Hematopoietic multipotent progenitor cell treated with erythropoietin and hydrocortisone succinate and interleukin-3 and kit ligand, for 17 days (in vitro differentiated cells): ENCODE measurements at places on chromosomes 12 and 14.
A peak's percentile ranks its signal among the peaks of the same experiment; 100 is the strongest.

DNA sequence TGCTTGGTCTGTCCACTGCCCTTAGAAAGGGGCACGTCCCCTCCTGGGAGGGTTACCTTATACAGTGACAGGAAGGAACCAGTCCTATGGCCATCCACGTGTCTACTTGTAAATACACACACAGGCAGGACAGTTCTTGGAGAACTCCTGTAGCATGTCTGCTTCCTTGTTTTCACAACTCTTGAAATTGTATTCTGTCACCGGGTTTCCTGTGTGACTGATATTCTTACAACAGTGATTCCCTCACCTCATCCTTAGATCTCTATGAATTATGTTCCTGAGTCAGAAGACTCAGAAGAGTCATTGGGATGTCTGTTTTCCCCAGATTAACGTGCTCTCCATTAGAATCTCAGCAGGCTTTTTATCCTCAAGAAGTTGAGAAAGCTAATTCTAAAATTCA lies 44.1 kb upstream of the DYNC1H1 start:
- no peak for DNase-seq

GRCh38 chr14:88140874-88141273 lies 135.9 kb downstream of the GPR65 start:
- DNase-seq = no peak

GRCh38 chr12:18731156-18731555 lies 6.7 kb downstream of the PLCZ1 start:
- no peak for DNase-seq

DNA sequence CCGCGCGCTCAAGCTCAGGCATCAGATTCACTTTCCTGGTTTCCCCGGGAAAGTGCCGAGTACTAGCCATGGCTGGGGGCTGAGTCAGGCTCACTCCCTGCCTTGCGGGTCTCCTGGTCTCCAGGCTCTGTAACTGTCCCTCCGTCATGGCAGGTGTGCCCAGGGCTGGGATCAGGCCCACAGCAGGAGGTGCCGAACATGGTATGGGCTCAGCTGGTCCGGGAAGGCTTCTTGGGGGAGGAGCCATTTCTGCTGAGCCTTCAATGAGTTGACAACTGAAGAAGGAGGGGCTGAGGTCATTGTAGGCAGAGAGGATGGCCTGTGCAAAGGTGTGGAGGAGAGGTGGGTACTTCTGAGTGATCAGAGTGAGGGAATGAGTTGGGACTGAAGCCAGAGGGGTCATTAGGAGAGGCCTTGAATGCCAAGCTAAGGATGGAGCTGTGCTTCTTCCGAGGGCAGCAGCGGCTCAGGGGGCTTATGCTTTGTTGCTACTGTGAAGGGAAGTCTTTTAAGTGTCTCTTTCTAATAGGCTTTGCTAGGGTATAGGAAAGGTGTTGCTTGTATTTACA lies 769 bp downstream of the EXOC3L4 start:
- DNase-seq = no peak

- DNase-seq = peak; percentile 23
Measured at GRCh38 chr14:94485944-94486841, 10.2 kb upstream of the SERPINA9 start.

DNA sequence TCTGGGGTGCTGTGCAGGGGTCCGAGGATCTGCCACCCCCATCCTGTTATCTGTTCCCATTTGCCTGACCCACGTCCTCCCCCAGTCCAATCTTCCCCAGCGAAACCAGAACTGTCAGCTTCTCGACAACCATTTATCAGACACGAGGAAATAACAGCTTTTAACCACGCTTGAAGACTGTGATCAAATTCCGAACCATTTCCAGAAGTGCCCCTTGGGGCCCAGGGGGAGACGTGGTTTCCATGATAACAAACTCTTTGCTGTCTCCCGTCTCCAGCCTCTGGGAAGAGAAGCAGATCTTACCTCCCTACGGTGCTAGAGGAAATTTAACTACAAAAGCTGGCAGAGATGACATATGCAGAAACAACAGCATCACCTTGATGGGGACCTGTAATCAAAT lies 35.1 kb upstream of the SRRM4 start:
- no peak for DNase-seq

DNA sequence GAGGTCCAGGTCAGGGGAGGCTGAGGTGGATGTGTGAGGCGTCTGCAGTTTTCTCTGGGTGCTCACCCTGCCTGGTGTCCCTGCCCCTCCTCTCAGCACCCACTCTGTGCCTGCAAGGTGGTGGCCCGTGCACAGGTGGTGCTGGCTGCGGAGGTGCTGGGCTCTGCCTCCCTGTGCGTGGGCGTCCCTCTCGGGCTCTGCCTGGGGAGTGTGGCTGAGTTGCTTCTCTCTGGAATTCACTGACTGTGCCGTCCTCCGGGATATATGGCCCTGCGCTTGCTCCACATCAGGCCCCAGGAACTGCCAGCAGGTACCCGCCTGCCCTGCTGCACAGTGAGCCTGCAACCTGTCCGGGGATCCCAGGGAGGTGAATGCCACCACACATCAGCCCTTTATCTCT lies 379.1 kb downstream of the TMEM121 start:
- DNase-seq = no peak

DNA sequence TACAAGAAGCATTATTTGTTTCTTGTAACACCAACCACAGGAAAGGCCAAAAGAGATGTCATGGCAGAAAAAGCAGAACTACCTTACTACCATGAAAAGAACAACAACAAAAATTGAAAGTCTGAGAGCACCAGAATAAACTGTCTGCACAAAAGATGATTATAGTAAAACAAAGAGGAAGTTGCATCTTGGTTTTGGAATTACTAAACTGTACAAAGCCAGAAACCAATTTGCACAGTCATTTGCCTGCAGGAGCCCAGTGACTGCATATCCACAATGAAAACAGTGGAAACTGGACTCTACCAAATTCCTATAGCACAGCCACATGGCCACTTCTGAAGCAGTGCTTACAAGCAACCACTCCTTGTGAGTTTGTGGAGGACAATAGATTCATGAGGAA lies 276.2 kb downstream of the SSPN start:
- DNase-seq = no peak

GRCh38 chr12:89276860-89277259 lies 75.4 kb downstream of the DUSP6 start:
- DNase-seq = no peak

DNA sequence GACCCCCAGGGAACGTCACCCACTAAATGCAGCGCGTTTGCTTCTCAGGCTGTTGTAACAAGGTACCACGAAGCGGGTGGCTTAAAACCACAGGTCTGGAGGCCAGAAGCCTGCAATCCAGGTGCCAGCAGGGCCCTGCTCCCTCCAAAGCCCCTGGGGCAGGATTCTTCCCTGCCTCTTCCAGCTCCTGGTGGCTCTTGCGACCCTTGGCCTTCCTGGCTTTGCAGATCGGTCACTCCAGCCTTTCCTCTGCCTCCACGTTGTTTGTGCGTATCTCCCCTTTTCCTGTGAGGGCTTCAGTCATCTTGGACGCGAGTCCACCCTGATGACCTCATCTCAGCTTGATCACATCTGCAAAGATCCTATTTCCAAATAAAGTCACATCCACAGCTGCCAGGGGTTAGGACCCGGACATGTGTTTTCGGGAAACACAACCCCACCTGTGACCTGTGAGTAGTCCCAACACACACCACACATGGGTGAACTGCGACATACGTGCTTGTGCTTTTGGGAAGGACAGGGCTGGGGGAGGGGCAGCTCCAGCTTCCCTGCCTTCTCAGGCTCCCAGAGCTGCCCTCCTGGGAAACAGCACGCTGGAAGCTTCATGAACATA lies 114.5 kb upstream of the NCOR2 start:
- no peak for DNase-seq
